ENCODE measurements at places on chromosomes 6 and 20.

DNA sequence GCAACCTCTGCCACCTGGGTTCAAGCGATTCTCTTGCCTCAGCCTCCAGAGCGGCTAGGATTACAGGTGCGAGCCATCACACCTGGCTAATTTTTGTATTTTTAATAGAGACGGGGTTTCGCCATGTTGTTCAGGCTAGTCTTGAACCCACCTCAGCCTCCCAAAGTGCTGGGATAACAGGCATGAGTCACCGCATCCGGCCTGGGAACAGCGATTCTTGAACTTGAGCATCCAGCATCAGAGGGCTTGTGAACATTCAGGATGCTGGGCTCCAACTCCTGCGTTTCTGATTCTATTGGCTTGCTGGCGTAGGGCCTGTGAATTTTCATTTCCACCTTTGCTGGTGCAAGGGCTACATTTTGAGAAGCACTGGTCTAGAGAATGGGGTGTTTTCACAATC, 24.5 kb upstream of the PIM1 start:
- DNase-seq, result no peak

DNA sequence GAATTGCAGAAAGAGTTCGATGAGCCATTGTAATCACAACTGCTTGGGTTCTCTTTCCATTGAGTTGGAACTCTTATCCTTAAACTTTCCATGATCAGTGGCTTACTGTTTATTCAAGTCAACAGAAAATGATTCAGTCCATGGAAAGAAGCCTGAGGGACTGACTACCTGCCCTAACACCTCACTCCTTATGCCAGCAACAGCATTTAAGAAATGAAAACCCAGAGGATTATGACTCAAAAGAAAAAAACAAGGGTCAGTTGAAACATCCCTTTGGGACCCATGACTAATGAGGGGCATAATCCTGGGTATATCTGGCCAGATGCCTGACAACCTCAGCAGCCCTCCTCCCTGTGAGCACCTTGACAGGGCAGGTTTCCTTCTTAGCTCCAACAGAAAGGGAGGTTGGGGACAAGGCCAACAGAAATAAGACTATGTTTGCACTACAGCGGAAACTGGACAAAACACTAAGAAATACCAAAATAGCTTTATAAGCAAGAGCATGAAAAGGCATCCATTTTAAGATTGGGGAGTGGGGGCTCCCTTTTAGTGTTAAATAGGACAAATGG, 106.7 kb downstream of the MAP3K5 start:
- no peak for DNase-seq

- no peak for DNase-seq
These were observed 50.0 kb downstream of the FKBP5 start for GRCh38 chr6:35638679-35639078.

- no peak for DNase-seq
These were observed 273.9 kb downstream of the CDC5L start for GRCh38 chr6:44661221-44662008.

DNA sequence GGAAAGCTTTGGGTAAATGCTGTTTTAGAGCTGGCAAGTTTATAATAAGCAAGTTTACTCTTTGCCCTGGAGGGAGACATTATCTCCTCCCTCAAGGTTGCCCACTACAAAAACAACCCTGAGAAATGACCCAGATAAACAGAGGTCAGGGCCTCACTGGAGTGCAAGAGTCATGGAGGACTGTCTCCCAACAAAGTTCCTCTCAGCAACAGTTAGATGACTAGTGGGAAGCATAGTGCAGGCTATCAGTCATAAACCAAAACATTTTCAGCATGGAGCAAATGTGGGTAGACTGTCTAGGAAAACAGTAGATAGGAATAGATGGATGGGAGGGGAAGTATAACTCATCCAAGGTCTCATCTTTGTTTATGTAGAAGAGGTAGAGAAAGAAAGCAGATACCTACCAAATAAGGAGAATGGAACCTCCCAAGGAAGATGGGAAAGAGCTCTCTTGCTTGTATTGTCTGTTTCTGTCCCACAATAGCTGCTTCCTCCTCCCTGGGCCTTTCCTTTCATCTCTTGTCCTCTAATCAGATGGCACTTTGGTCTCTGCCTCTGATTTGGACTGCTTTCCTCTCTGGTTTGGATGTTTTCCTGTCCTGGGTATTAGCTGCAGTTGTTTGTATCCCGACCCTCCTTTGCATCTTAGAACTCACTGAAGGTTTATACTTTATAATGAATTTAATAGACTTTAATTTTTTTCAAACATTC, 95.4 kb downstream of the WASF1 start:
- DNase-seq, result no peak

- DNase-seq, result no peak
These were observed 42.6 kb upstream of the SLA2 start for GRCh38 chr20:36688630-36689029.
